CD4-positive, CD25-positive, alpha-beta regulatory T cell (primary cell): ENCODE measurements at places on chromosomes 6 and 20. TPM values are rescaled to one million over a fixed set of nuclear protein-coding genes. Genes with fewer than 3 reads are reported as not detected.

GRCh38 chr6:140061110-140062042 lies 686.9 kb upstream of the CITED2 start:
- no peak for DNase-seq

DNA sequence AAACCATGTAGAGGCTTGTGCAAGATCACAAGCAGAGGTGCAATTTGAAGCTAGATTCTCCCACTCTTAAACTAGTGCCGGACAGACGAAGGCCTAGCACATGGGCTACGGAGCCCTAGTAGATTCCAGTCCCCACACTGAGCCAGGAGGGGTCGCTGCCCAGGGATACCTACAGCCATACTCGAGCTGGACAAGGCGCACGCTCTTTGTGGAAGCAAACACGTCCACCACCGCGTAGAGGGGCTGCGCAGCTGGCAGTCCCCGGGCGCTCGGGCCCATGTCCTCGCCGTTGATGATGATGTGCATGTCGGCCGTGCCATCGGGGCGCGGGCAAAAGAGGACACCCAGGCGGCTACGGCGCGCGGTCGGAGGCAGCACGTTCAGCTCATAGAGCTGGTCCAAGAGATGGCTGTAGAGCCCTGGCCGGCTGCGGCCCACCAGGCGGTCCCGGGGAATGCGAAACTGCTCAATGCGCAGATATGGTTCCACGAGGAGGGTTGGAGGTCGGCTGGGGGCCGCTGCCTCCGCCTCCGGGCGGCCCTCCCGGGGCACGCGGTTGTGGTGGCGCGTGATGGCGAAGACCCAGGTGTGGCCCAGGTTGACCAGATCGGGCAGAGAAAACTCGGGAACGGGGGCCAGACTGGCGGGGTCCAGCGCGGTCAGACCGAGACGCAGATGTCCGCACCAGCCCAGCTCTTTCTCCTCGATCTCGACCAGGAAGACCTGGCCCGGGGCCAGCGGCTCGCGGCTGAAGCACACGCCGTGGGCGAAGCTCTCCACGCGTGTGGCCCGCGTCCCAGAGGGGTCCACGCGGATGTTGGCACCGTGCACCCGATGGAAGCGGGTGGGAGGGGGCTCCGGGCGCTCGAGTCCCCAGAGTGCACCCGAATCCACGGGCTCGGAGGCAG lies 677 bp downstream of the NEURL2 start:
- no peak for DNase-seq

- peak; percentile 41 for DNase-seq
Measured at GRCh38 chr20:63538204-63539091, 1.3 kb upstream of the PTK6 start.

The BRPF3 gene
- total RNA-seq = 37.7 TPM

The GGTLC1 gene
- total RNA-seq = not detected

The ARG1 gene
- 5.3 TPM for total RNA-seq

GRCh38 chr6:123629258-123629941 lies 7.3 kb downstream of the TRDN start:
- no peak for DNase-seq

DNA sequence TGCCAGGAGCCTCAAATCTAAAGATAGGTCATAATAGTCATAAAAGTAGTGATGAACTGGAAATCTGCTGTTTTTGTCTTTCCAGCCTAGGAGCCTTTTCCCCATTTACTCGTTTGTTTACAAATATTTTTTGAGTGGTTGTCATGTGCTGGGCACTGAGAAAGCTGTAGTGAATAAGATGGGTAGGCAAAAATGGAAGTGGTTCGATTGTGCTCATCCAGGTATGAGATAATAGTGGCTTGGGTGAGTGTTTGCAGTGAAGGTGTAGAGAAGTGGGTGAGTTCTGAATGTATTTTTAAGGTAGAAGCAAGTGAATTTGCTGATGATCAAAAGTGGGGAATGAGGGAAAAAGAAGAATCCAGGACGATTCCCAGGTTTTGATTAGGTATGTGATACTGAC lies 53.0 kb downstream of the CARMIL1 start:
- no peak for DNase-seq

The RAET1L gene
- total RNA-seq = not detected

- no peak for DNase-seq
Measured at GRCh38 chr20:62782893-62783278, 13.4 kb upstream of the MRGBP start.

DNA sequence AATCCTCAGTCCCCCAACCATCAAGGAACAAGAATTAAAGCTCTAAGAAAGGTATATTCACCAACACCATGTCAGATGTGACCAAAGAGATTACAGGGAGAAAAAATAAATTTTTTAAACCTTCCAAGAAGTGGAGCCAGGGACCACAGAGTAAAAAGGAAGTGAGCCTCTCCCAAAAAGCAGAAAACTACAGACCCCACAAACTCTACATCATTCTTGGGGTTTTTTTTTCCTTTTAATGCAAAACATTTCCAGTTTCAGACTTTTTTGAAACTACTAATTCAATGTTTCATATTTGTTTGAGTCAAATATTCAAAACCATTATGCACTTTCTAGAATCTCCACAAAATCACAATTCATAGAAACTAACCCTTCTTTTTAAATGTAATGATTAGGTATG lies 6.8 kb upstream of the IL17F start:
- DNase-seq = no peak

The ZC3H12D gene
- total RNA-seq = 251 TPM

- DNase-seq = no peak
Measured at GRCh38 chr6:48611332-48611731, 500.3 kb upstream of the PTCHD4 start.

DNA sequence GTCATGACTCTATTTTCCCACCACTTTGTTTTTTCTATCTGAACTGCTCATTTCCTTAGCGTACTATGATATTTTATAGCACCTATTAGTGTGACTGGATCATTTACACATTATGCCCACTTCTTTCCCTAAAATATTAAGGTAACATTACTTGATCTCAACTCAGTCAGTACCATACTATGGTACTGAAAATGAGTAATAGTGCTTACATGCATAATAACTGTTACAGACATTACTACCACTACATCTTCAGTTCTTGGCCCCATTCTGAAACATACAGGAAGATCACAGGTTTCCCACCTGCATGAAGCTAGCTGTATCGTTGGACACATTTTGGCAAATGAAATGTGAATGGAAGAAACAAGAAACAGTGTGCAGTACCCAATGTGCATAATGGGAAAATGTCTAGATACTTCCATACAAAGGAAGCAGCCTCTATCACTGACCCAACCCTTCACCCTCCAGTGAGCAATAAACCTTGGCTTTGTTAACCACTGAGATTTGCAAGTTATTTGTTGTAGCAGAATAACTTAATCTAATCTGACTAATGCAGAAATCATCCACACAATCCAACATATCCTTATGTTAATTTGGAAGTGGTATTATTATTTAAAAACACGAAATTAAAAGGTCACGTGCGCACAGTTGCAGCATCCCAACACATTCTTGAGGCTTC lies 108.6 kb upstream of the DOK5 start:
- DNase-seq = no peak

GRCh38 chr20:37328149-37328945 lies 17.6 kb upstream of the SRC start:
- DNase-seq = no peak

- DNase-seq = no peak
Measured at GRCh38 chr20:10670501-10671220, 3.1 kb downstream of the JAG1 start.

GRCh38 chr6:10425176-10425974 lies 10.5 kb upstream of the TFAP2A start:
- DNase-seq = no peak

The SLC22A2 gene
- total RNA-seq = not detected

The TMEM74B gene
- not detected for total RNA-seq

GRCh38 chr6:81750681-81751387 lies 1.6 kb downstream of the TENT5A start:
- DNase-seq = no peak

DNA sequence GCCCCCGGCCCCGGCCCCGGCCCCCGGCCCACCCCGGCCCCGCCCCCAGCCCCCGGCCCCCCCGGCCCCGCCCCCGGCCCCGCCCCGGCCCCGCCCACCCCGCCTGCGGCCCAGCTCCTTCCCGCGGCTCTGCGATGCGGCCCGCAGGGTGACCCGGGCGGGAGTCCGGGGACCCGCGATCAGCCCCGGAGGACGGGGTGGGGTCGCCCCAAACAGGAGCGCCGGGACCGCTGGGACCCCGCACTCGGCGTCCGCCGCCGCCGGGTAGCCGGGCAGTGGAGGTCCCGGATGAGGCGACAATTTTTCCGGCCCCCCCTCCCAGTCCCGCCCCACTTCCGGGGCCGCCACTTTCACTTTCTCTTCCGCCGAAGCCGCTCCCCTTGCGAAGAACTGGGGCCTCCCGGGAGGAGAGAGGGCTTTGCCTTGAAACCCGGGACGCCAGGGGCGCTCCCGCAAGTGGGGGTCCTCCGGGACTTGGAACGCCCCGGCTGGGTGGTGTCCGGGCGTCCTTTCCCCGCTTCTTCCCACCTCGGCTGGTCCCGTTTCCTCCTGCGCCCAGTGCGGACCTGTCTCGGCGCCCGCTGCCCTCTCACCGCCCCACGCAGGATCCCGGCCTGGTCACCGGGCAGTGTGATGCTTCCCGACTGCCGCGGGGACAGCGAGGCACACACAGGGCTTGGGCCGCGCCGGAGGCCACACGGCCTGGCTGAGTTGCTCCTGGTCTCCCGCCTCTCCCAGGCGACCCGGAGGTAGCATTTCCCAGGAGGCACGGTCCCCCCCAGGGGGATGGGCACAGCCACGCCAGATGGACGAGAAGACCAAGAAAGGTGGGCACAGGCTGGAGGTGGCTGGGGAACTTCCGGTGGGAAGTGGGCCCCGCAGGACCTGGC lies at the start of gene RBCK1:
RBCK1 (plus strand) TSS at position 347 of the 890 bp plus-strand sequence; CDS start at position 806, 459 bp downstream.
- peak; percentile 86 for DNase-seq

The GHRH gene
- not detected for total RNA-seq

DNA sequence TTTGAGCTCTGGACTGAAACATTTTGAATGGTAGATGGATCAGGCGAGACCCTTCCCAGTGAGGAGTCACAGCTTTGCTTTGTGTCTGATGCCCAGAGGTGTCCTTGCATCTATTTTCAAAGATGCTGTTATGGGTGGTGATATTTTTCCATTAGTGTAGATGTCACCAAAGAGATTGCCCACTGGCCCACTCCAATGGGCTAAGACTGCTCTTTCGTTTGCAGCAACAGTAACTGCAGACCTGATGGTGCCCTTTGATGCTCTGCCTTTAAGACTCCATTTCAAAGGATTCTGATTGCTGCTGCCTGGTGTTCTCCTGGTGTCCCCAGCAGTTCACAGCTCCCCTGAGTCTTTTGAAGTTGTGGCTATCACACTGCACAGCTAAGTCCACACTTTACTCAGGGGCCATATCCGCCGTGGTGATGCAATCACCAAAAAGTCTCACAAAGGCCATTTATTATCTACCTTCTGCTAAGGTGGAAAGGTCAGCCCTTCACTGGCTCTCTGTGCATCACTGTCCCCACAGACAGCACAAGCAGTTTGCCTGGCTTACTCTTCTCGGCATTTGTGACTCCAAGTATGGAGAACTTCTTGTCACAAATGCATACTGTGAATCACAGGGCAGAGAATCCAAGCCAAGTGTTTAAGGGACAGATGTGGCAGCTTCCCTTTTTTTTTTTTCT lies 56.4 kb downstream of the NOX3 start:
- no peak for DNase-seq

DNA sequence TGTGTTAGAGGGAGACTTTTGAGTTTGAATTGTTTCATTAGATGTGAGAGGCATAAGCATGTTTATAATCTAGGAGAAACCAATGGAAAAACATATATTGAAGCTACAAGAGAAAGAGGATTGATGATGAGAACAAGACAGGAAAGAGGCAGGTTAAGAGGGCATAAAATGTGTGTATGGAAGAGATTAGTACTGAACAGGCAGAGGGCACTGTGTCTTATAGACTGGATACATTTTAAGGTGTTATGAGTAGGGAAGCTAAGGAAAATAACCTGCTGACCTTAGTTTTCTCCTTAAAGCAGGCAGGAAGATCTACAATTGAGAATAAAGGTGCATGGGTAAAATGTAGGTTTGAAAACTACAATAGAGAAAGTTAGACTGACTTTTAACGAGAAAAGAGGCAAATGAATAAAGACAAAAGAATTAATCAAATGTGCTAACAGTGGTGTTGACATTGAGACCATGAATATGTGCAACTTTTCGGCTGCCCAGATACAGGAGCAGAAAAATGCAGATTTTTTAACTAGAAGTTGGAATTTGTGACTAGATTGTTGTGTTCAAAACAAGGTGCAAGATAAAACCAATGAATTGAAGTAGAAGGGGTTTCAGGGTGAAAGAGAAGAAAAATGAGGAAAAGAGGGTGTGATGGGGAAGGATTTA lies 846.3 kb downstream of the HACE1 start:
- DNase-seq = no peak

The JPH2 gene
- not detected for total RNA-seq

GRCh38 chr6:105771313-105771970 lies 314.7 kb upstream of the PRDM1 start:
- DNase-seq = no peak

DNA sequence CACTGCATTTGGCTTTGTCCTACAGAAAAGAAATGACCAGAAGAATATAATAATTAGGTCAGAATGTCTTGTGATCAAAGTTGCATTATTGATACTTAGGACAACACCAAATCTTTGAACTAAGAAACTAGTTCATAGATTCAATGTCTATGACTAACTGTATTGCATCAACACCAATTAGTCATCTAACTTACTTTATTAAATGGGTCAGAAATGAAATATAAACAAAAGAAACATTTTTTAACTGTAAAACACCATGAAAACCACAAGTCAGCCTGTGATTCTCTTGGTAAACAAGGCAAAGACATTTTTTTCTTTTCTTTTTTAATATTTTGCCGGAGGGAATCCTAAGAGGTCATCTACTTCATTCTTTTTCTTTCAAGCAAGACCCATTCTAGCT lies 114.1 kb upstream of the HDDC2 start:
- no peak for DNase-seq

The SSTR4 gene
- total RNA-seq = not detected

DNA sequence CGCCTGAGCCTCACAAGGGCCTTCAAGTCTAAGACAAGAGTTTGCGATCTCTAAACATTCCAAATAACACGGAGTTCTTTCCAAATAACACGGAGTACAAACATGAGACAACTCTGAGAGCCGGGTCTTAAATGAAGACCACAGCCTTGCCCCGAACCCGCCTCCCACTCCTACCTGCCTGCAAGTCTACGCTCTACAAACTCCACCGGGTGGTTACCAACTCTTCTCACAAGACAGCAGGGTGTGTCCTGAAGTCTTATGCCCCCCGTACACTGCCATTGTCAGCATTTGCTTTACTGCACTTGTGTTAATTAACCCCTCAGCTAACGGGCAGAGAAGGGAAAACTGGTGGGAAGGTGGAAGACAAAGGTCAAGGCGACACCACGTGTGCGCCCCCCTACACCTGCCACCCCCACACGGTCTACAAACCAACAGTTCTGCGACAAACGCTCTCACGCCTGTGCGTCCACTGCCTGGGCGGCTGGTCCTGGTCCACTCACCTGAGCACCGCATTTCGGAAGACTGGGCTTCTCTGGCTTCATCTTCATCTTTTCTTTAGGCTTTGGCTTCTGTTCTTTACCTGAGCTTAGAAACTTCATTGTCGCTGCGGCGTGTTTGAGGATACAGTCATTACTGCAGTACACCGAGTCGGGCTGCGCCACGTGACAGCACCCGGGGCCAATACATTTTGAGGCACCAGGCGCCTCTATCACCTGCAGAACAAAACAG lies 19.5 kb downstream of the DIDO1 start:
- no peak for DNase-seq

The GINS1 gene
- total RNA-seq = 0.76 TPM

The LHFPL5 gene
- total RNA-seq = not detected

The FERMT1 gene
- total RNA-seq = not detected

GRCh38 chr20:17571153-17571527 lies 1.3 kb downstream of the DSTN start:
- peak; percentile 33 for DNase-seq

The OTOR gene
- not detected for total RNA-seq

The CFB gene
- total RNA-seq = 0.64 TPM
